ENCODE measurements at places on chromosomes 5 and 9.

DNA sequence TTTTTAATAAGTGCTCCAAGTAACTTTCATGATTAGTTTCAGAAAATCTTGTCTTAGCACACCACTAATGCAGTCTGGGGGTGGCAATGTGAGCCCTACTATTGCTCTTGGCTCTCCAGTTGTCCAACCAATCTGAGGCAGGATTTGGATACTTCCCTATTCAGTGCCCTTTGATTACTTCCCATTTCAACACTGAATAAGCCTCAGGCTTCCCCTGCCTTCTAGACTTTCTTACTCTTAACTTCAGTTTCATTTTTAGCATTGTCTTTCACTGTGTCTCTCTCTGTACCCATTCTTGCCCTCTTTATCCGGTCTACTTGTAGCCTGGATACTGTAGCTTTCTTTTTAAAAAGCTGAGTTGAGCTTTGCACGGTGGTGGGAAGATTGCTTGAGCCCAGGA, 186.1 kb downstream of the C9orf152 start:
- no peak for DNase-seq

DNA sequence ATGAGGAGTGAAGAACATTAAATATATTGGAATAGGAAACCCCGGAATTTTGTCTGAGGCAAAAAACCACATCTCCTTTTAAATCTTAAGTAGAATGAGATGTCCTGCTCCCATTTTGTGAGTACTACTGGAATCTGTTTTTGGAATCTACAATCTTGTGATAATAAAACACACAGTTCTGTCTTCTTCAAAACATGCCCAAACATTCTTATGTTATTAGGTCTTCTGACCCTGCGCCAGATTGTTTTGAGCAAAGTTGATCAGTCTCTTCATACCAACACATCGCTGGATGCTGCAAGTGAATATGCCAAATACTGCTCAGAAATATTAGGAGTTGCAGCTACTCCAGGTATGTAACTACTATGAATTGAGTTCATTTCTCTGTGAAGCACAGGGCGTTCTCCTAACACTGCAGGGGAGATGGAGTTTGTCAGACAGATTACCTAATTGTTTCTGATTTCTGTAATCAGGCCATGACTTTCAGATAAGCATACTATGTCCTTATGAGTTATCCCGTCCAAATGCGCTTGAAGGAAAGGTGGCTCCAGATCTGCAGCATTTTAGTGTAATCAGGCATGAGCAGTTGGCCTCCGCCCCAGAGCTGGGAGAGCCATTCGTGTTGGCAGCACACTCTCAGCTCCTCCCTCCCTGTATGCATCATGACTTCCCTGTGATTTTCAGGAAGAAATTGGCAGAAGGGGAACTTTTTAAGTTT, 88.0 kb downstream of the NLN start:
- peak; percentile 78 for DNase-seq

DNA sequence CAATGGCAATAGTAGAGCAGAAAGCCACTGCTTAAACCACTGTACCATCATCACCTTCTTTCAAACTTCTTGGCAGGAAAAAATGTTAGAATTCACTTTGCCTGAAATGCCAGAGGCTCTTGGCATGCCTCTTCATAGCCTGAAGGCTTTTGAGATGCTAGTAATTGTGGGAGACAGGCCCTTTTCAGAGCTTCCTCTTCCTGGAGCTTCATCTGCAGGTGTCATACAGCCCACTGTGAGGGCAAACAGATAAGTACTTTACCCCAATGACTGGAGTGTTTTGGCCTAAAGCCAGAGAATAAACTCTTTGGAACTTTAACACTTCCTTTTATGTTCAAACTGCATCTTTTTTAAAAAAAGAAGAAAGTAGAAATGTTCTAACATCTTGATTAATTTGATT, 81.3 kb upstream of the TMEM171 start:
- no peak for DNase-seq

DNA sequence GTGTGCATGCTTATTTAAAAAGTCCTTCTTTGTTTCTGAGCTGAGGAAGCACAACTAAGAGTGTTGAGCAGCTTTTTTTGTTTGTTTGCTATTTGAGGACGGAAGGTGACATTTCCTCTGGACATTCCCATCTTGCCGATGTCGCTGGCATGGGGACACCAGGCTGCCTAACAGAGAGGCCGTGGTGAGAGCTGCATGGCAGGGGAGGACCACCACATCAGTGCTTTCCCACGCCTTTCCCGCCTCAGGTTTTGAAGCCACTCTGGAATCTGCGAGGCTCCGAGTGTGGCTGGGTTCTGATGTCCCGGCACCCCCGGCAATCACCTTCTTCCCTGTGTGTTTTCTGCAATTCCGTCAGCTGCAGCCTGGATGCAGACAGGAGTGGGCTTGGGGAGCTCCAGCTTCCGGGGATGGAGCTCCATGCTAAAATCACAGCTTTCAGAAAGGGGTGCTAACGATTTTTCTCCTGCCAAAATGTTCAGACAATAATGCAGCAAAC, 259.8 kb upstream of the IRX4 start:
- DNase-seq: no peak

GRCh38 chr5:93800988-93801811, 59.8 kb upstream of the POU5F2 start:
- peak; percentile 22 for DNase-seq

- no peak for DNase-seq
These were observed 18.5 kb upstream of the COL15A1 start for GRCh38 chr9:98924946-98925820.

DNA sequence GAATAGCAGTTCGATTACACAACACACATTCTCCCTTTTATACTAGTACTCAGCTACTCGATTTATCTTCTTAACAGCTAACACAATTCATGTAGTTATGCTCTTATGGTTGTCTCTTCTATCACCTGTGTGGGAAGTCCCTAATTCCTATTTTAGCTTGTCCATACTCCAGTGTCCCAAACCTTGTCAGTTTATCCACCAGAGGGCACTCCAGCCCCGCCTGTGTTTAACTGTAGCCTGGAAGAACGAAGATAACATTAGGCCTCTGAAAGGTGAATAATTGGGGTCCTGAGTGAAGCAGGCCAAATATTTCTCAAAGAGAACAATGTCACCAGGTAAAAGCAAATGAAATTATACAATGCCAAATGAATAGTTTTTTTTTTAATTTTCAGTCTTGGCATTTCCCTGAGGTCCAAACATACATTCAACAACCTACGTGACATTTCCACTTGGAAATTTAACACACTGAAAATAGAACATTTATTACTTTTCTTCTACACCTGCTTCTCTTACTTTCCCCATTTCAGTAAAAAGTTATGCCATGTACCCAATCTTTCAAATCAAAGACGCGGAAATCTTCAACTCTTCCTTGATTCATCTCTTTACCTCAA, 560.7 kb downstream of the HTR1A start:
- DNase-seq: peak; percentile 85

DNA sequence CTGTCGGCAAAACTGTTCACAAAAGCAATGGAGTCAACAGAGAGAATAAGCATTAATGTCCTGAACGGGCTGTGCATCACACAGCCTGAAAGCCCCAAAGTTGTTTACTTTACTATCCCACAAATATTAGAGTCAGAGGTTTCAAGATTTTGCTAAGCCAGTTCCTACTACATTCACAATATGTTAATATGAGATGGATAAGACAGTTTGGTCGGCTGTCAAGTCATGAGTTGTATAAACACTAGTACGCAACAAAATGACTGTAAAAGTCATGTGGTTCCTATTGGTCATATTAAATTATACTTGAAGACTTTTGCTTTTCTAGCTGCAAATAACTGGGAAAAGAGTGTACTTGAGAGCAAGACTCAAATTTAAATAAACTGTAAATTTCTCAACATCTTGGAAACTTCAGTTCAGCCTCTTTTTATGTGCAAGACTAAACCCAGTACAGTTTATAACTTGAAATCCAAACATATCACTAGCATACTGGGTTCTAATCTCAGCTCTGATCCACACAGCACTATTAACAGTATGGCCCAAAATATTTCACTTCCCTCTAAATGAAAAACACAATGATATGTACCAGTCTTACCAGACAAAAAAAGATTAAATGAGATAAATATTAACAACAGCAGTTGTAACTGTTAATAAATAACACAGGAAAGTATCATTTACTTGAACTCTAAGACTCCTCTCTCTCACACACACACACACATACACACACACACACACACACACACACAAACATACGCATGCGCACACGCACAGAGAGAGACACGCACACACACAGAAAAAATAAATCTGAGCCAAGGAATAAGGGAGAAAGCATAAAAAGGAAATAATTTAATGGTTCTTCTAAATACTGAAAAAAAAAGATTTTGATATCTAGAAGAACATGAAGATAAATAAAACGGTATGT, 33.1 kb downstream of the FANCC start:
- no peak for DNase-seq

- DNase-seq: peak; percentile 60
These were observed 176.9 kb upstream of the WWC1 start for GRCh38 chr5:168114444-168115017.

DNA sequence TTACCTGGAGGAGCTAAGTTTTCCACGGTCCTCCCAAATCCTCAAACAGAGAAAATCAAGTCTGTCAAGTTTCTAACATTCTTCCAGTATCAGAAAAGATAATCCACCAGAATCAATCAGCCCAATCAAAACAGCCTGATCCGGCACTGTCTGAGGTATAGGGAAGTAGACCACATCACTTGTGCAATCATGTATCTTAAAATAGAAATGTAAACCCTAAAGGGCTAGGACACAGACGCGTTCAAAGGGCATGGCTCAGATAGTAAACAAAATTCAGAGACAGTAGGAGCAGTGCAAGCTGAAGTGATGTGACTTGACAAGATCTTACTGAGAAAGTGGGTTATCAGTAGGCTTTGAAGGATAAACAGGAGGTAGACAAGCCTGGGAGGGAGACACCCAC, 252.4 kb upstream of the DAPK1 start:
- DNase-seq: no peak

DNA sequence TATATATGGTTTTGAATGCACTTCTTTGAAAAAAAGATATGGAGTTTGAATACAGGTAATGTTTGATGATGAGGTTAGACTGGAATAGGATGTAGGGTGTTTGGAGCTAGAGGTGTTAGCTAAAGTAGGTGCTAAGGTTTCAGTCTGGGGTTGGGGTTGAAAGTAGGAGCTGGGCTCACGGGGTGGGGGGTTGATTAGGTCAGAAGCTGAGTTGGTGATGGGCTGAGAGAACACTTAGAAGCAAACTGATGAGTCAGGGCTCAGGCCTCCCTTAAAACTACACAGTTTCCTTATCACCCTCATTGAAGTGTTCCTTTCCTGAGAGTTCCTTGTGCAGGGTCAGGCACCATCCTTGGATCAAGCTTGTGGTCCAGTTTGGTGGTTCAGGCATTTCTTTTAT, 308.8 kb upstream of the ADAMTS16 start:
- no peak for DNase-seq

- DNase-seq: no peak
These were observed 780.5 kb upstream of the CDH9 start for GRCh38 chr5:27818888-27819287.

GRCh38 chr9:84937180-84937579, 267.7 kb downstream of the NTRK2 start:
- DNase-seq: no peak

DNA sequence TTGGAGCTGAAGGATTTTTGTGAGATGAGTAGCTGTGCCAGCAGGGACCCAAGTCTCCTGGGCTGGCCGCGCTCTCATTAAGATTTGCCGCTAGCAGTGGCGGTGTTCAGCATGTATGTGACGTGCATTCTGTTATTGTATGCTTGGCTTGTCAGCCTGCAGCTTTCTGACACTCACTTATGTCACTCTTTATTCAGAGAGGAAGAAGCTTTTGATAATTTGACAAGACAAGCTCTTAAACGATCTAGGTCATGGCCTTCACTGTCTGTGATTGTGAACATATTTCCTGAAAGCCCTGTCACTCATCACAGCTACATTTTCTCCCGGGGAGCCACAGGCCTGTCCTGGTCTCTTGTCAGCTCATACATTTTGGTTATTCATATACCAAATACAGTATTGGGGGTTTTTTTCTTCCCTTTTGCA, 98.2 kb upstream of the GRHPR start:
- DNase-seq: no peak

GRCh38 chr5:181245427-181246275, 1.9 kb upstream of the RACK1 start:
- no peak for DNase-seq

DNA sequence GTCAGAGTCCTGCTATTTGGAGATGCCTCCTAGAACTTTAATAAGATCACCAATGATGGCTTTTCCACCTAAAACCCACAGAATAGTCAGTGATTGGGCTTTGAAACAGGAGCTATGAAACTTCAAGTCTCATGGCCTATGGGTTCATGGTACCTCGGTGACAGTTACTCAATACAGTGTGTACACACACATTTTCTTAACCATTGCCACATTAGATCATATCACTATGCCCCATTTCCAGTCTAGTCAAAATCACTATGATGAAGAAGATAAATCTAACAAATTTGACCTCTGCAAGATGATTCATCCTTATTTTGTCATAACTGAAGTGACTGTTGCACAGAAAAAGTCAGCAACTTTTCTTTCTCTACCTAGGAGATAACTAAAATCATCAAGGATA, 86.8 kb upstream of the OR13F1 start:
- no peak for DNase-seq

DNA sequence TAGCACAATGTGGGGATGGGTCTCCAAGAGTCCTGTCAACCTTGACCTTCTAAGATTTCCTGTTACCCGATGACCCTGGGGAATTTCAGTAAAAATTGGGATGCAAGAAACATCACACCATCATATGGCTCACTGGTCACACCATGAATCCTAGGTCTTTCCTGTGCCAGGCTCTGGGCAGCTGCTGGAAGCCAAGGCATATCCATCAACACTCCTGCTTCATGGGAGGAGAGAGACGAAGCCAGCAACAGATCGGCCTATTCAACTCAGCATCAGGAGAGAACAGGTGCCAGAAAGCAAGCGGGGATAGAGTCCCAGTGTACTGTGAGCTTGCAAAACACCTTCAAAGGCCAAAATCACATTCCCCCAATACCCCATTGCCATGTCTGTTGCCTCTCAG, 6.5 kb upstream of the NEK6 start:
- DNase-seq: no peak

GRCh38 chr9:131097948-131098278, 1.6 kb downstream of the AIF1L start:
- peak; percentile 34 for DNase-seq

DNA sequence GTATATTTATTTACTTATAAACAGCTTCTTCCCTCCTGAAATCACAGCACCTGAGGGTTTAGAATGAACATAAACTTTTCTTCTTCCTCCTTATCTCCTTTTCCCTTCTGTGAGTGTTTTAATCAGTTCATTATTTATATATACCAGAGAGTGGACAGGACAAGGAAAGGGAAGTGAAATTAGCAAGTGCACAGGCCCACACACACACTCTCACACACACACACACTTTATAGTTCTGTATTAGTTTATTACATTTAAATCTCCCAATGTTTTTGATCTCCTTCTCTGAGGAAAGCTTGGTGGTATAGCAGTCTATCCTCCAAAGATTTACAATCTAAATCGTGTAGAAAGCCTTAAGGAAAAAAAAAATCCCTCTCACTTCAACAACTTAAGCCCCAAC, 353.5 kb downstream of the NDUFS4 start:
- no peak for DNase-seq

Data from testis (tissue), 5 donors.